ENCODE measurements at places on chromosomes 3 and 15. TPM values are rescaled to one million over a fixed set of nuclear protein-coding genes. Genes with fewer than 3 reads are reported as not detected.

The ALG1L2 gene
- 2.8 TPM for polyA plus RNA-seq

The UTS2B gene
- polyA plus RNA-seq = 0.88 TPM

The PLSCR2 gene
- 1.2 TPM for polyA plus RNA-seq

DNA sequence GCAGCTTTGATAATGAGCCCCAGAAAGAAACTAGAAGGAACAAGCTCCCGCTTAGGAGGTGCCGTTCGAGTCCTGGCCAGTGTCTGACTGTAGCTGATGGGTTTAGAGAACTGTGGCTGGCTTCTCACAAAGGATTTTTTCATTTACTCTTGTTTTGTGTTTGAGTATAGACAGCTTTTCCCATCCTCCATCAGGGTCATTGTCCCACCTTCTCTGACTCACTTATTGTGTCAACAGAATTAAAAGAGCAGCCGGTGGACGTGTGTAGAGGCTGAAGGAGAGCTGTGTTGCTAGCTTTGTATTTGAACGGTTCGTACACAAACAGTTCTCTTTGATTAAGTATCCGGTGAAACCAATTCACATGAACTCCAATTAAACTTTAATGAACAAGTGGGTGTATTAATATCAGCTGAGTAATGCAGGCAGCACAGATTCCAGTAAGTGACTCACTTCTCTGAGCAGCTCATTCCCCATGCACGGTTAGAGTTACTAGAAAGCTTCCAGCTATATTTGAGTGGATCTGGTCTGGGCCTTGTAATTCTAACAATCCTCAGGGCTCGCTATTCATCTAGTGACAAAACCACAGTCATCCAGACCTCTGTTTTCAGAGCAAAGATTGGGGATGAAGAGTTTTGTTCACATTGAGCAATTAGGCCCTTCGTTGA lies 141.0 kb downstream of the LPP start:
- DNase-seq = no peak

- no peak for DNase-seq
Observed at GRCh38 chr15:62291262-62291661, 126.2 kb upstream of the C2CD4B start.

DNA sequence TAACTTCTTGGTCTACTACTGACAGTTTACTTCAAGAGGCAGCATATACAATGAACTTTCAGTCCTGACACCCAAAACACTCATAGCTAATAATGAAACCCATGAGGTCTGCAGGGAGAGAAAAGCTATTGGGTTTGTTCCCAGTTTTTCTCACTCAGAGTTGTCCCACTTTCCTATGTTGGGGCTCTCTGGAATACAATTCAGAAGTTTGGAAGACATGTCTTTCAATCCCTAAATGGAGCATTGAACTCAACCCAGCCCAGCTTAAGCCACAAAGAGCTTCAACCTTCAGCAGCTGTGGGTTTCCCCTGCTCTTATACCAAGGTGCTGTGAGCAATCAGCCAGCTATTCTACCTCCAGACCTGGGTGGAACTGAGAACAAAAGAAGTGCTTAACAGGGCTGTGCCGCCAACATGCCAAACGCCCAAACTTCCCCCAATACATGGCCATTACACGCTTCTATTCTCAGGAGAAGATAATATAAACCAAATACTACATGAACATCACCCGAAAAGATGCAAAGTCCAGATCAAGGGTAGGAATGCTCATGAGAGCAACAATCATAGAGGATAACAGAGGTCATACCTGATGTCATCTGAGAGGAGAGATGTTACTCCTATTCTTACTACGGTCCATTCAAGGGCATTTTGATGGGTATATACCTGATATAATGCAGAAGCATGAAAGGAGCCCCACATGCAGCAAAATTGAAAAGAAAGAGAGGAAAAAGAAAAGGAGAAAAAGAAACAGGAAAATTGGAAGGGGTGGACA lies 131.2 kb upstream of the TGFBR2 start:
- no peak for DNase-seq

- DNase-seq = no peak
Observed at GRCh38 chr3:128814519-128815317, 64.7 kb upstream of the ACAD9 start.

DNA sequence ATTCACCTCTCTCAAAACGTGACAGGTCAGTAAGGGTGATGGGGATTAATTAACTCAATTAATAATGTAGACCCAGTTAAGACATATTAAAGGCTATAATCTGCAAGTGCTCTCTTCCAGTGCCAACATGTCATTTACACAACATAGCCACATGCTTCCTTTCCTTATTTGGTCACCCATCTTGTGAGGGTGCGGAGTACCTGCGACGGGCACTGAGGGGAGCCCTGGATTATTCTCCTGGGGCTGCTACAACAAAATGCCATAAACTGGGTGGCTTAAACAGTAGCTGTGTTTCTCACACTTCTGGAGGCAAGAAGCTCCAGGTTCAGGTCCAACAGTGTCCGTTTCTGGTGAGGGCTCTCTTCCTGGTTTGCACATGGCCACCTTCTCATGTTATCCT lies 157.4 kb upstream of the LRTM1 start:
- DNase-seq = no peak

DNA sequence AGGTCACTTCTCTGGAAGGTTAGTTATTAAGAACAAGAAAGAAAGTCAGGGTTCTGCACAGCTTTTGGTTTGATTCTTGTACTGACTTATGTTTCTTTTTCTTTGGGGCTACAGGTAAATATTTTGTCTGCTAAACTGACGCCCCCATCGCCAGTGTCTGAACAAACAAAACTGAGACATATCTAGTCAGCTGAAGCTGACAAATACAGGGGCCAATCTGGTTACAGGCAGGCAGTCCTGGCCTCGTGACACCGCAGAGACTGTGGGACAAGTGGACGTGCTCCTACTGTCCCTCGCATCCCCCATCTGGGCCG lies 4.6 kb upstream of the RPL14 start:
- no peak for DNase-seq

- DNase-seq = no peak
Observed at GRCh38 chr3:188431553-188431952, 277.6 kb downstream of the LPP start.

All from renal cortex interstitium (tissue), 15 donors.